IMR-90 (cell line): ENCODE measurements at places on chromosomes 5 and 9. TPM values are rescaled to one million over a fixed set of nuclear protein-coding genes. Genes with fewer than 3 reads are reported as not detected.

DNA sequence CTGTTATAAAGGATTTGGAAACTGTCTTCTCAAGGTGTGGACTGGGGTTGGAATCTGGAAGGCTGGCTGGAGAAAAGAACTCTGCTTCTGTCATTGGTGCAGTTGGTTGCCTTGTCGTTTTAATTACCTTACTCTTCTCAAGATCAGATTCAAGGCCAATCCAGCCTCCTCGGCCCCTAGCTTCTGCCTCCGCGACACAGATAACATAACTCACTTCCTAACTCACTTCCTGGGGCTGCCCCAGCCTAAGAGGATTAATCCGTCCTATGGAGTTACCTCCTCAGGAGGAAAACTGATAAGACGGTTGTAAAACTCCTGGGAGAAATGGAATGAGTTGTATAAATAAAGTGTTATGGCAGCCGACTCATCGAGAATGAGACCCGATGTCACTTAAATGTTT, 389.1 kb upstream of the WWC1 start:
- no peaks in the 10 kb centered on the region for H3K4me1 ChIP-seq
- no peak overlapping the region for H3K27ac ChIP-seq
- no peak for DNase-seq
- peaks cover 2% of the 10 kb centered on the region for H3K27me3 ChIP-seq

DNA sequence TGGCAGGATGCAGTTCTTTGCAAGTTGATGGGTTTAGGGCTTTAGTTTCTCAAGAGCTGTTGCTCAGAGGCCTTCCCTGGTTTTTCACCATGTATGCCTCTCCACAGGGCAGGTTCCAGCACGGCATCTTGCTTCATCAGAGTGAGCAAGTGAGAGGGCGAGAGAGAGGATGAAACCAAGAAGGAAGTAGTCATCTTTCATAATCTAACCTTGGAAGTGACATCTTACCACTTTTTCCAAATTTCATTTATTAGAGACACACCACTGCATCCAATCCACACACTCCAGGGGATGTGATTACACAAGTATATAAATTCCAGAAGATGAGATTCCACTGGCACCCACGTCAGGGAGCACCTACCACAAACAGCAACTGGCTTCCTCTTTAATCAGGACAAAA, 294.4 kb downstream of the MARCHF11 start:
- peaks cover 9% of the 10 kb centered on the region for H3K4me1 ChIP-seq
- no peak overlapping the region for H3K27ac ChIP-seq
- no peak overlapping the region for H3K4me3 ChIP-seq
- H3K27me3 ChIP-seq: no peaks in the 10 kb centered on the region
- no peaks in the 10 kb centered on the region for H3K36me3 ChIP-seq

- H3K4me3 ChIP-seq: no peak overlapping the region
- DNase-seq: no peak
- peaks cover 2% of the 10 kb centered on the region; the same call in 1 of the 2 replicates for H3K27me3 ChIP-seq
- H3K27ac ChIP-seq: no peak overlapping the region
These were observed 80.9 kb downstream of the NSUN2 start for GRCh38 chr5:6551955-6552313.

GRCh38 chr9:131020862-131021261, 11.9 kb downstream of the LAMC3 start:
- H3K27ac ChIP-seq: no peak overlapping the region
- no peaks in the 10 kb centered on the region for H3K4me1 ChIP-seq
- H3K27me3 ChIP-seq: peaks cover 43% of the 10 kb centered on the region
- no peaks in the 10 kb centered on the region for H3K36me3 ChIP-seq
- no peak overlapping the region for H3K4me3 ChIP-seq

DNA sequence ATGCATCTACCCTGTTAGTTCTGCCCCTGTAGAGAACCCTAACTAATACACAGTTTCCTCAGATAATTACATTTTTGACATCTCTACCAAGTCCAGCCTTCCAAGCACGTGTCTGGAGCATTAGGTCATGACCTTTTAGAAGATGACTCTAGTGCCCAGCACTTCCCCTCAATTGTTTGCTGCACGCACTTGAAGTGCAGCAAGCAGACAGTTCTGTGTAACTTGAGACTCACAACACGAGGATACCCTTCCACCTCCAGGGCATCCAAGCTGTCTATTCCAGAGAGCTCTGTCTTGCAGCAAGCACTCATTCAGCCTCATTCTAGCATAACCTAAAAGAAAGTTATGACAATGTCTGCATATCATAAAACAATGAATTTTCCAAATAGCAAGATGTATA, 1410.5 kb upstream of the CDH18 start:
- H3K27ac ChIP-seq: no peak overlapping the region
- no peaks in the 10 kb centered on the region for H3K27me3 ChIP-seq
- H3K4me3 ChIP-seq: no peak overlapping the region
- no peaks in the 10 kb centered on the region for H3K36me3 ChIP-seq
- no peak for DNase-seq

Gene PITX1
- 10.3 and 10.4 TPM in 2 replicates for total RNA-seq

Gene RNF183
- total RNA-seq: not detected in 2 replicates

Gene NR2F1
- 18.1 and 19.0 TPM in 2 replicates for total RNA-seq

Gene SH3PXD2B
- total RNA-seq: 7.8 and 8.2 TPM in 2 replicates
